ENCODE measurements at places on chromosomes 1 and 21.

- DNase-seq: no peak
Measured at GRCh38 chr1:202275061-202275770, 66.5 kb downstream of the UBE2T start.

- DNase-seq: no peak
Measured at GRCh38 chr1:157868654-157869053, 27.0 kb upstream of the CD5L start.

- DNase-seq: no peak
Measured at GRCh38 chr1:175804561-175804960, 61.2 kb upstream of the TNR start.

GRCh38 chr1:50139339-50140181 lies 30.8 kb downstream of the ELAVL4 start:
- no peak for DNase-seq

DNA sequence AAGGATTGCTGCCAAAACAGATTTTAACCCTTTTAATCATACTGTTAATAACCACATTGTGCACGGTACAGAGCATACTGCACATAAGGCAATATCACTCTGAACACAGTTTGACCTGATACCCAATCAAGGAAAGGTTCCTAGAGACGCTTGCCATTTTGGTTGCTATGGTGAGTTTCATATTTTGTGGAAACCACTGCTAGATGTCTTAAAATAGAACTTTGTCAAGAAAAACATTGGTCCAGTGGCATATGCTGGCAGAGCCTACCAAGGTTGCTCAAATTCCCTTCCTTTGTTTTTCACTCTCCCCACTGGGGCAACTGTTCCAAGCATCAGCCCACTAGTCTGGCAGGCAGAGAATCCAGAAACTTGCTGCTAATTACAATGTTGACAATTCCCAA lies 114.8 kb upstream of the DPYD start:
- DNase-seq: no peak

DNA sequence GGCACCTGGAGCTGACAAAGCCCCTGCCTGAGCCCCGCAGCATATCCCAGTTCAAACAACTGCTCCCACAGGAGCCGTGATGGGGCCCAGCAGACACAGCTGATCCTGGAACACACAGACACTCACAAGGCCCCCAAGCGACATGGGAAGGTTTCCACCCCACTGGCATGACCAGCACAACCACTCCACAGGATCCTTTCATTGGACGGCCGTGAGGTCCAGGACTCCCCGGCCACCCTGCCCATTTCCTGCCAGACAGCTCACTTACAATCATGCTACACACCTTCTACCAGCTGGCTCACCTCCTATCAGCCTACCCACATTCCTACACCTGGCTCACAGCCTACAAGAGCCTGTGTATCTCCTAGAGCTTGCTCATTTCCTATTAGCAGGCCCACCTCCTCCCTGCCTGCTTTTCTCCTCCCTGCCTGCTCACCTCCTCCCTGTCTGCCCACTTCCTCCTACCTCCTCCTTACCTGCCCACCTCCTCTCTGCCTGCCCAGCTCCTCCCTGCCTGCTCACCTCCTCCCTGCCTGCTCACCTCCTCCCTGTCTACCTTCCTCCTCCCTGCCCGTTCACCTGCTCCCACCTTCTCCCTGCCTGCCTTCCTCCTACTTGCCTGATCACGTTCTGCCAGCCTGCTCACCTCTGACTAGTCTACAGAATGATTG lies 73.9 kb downstream of the MATN1 start:
- DNase-seq: no peak

GRCh38 chr1:229913489-229913888 lies 153.5 kb upstream of the GALNT2 start:
- DNase-seq: no peak

- DNase-seq: no peak
Measured at GRCh38 chr1:216961516-216961915, 238.3 kb upstream of the ESRRG start.

DNA sequence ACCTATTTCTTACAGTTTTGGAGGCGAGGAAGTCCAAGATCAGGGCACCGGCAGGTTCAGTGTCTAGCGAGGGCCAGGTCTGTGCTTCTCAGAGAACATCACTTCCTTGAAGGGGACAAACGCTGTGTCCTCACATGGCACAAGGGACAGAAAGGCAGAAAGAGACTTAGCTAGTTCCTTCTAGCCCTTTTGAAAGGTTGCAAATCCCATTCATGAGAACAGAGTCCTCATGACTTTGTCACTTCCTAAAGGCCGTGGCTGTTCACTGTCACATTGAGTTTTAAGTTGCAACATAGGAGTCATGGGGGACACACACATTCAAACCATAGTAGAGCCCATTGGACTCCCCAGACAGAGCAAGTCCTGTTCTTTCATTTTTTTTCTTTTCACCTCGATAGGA lies 27.4 kb downstream of the PER3 start:
- no peak for DNase-seq

DNA sequence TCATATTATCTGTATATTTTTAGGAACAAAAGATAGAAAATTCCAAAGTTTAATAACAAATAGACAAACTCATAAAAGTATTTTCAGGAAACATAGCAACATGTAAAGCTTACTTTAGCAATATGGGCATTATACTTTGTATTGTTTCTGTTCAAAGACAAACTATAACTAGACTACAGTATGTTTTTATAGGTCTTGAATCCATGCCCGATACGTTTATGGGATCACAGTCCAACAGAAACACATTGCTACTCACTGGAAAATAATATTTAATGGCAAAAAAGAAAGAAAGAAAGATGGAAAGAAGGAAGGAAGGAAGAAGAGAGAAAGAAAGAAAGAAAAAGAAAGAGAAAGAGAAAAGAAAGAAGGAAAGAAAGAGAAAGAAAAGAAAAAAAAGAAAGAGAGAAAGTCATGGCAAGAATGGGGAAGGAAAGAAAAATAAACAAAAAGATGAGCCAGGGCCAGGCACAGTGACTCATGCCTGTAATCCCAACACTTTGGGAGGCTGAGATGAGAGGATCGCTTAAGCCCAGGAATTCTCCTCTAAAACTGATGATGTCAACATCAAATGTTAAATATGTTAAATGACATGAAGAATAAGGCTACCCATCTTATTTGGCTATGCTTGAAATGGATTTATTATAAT lies 32.7 kb downstream of the TM2D1 start:
- DNase-seq: peak; percentile 45

DNA sequence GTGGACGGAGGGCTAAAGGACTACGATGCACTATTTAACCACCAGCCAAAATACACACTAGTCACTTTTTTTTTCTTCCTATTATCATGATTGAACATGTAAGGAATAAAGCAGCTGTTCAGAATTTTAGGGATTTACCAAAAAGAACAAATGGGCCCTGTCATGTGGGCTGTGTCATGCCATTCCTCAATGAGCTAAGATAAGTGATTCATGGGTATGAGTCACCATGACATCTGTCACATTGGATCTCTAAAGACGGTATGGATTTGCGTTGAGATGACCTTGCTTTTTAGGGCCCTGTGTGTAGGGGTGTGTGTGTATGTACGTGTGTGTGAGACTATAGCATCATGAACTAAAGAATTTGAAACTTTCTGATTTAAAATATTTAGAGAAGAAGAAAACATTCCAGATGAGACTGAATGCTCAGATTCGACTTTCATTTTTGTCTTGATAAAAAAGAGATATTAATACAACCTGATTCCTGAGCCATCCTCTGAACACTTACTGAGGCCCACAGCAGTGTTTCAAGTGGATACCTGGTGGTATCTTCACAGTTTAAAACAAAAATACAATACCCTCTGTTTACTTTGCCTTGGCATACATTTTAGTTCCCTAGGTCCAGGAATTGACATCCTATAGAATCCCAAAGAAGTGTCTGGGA lies 246.1 kb upstream of the DUSP10 start:
- peak; percentile 81 for DNase-seq

DNA sequence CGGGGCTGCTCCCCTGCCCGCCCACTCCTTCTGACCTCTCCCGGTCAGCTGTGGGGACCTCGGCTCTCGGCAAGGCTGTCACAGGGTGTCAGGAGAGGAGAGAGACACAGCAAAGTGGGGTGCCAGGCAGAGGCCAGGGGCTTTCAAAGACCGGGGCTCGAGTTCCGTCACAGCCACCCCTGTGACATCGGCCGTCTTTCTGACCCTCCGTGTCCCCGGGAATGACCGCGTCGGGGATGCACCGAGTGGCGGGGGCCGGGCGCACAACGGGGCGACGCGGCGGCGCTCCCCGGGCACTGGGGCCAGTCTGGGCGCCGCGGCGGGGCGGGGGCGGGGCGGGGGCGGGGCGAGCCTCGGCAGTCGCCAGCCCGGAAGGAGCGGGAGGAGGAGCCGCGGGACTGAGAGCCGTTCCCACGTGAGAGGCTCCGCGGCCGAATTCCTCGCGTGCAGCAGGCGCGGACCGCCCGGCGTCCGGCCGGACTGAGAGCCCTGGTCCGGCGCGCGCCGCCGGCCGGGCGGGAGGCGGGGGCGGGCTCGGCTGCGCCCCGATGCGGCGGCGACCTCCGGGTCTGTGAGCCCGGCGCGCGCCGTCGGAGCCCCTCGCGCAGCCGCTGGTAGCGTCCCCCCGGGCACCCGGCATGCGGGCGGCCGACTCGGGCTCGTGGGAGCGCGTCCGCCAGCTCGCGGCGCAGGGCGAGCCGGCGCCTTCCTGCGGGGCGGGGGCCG lies 229.7 kb upstream of the TMEM51 start:
- DNase-seq: no peak

GRCh38 chr1:232999956-233000625 lies 49.7 kb downstream of the NTPCR start:
- DNase-seq: no peak

DNA sequence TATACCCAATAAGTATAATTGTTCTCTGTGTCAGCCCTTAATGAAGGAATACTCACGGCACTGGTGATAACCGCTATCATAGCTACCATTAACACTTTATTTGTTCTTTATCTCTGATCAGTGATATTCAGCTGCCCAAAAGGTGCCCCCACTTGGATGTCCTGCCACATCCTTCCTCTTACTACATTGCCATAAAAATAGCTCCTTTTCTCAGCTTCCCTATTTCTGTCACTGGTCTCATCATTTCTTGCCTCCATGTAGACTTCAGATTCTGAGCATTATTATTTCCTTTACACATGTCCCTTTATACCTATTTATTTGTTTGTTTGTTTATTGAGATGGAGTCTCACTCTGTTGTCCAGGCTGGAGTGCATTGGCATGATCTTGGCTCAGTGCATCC lies 2.7 kb upstream of the RAB29 start:
- no peak for DNase-seq

- DNase-seq: no peak
Measured at GRCh38 chr1:12466816-12467215, 151.2 kb downstream of the DHRS3 start.

All from brain microvascular endothelial cell (primary cell).